Stimulated activated CD8-positive, alpha-beta memory T cell treated with anti-CD3 and anti-CD28 coated beads, Interleukin-7, amount 100 ng/mL, for 24 hours (primary cell): ENCODE measurements at places on chromosomes 6 and 20.

GRCh38 chr20:12554426-12554825 lies 454.3 kb upstream of the SPTLC3 start:
- DNase-seq, result no peak

DNA sequence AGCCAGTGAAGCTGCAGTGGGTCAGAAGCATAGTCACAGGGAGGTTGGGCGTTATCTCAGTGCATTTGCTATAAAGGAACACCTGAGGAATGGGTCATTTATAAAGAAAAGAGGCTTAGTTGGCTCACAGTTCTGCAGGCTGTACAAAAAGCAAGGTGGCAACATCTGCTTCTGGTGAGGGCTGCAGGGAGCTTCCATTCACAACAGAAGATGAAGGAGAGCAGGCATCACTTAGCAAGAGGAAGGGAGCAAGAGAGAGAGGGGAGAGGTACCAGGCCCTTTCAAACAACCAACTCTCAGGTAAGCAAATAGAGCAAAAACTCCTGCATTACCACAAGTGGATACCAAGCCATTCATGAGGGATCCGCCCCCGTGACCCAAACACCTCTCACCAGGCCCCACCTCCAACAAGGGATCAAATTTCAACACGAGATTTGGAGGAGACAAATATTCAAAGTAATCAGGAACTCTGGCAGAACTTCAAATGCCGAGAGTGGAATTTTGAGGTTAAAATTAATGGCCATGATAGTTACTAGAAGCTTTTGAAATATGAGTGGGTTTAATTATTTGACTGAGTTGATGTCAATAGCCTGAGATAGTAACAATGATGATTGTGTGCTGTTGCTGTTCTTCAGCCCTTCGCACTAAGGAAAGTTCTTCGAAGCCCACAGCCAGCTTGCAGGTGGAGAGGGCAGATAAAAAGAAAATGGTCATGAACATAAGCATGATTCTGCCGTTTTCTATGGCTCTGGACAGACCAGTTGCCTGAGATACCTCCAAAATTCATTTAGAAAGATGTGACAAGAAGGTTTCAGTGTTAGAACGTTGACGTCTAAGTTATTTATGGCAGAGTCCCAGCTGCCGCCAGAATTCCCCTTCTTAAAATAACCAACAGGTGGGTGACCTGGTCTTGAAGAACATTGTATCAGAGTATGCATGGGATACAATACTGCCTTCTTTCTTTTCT lies 55.3 kb upstream of the ADTRP start:
- DNase-seq, result no peak

DNA sequence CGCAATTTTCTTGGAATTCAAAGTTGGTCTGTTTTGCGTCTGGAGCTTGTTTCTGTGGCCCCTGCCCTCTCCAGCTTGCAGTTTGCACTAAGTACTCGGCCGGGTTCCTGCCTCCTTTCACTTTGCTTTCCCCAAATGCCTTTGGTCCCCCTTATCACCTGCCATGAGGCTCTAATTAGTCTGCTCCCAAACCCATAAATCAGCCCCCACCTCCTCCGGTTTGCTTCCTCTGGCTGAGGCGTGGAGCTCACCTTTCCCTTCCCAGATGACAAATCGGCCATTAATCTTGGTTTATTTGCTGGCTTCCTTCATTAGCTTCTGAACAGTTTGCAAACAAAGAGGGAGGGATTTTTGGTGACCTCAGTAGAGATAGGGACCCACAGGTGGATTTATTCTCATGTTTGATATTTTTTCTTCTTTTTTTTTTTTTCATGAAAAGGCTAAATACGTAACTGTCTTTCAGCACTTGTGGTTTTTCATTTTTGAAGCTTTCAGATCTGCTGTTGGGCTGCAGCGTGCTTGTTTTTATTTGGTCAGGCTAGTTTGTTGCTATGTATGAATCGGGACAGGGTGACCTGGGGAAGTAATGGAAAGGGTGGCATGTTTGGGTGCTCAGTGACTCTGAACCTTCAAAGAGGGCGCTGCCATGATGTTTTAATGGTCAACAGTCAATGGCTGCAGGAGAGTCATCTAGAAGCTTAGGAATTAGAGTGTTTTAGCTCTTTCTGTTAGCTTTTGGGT lies 121.7 kb upstream of the JAG1 start:
- DNase-seq, result no peak

DNA sequence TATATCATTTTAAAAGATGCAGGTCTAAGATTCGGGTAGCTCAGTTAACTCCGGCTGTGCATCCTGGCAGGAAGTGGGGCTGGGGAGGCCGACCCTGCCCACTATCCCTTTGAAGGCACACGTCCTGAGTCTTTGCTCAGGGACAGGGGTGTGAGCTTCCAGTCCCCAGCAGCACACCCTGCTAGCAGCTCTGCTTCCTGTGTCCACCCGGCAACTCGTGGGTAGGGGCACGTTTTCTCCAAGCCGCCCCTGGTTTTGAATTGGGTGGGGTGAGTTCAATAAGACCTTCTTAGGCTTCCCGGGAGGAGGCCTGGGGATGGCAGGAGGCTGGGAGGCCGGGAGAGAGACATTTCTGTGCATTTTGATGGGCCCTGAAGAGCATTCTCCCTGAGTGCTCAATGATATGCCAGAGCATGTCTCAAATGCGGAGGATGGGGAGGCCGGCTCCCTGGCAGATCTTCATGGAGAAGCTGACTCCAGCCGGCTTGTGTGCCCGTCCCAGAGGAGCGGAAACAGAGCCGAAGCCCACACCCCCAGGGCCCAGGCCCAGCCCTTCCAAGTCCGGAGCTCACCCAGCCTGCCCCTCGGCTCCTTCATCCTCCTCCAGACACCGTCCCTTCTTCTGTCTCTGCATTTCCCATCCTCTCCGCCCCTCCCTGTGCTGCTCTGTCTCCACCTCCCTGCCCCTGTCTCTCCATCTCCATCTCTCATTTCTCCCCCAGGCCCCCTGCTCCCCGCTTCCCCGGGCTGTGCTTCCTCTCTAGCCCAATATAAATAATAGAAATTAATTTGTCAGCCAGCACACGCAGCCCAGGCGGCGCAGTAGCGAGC lies 36.3 kb upstream of the ZFAND3 start:
- no peak for DNase-seq

GRCh38 chr6:14841901-14842421 lies 403.9 kb upstream of the JARID2 start:
- no peak for DNase-seq

DNA sequence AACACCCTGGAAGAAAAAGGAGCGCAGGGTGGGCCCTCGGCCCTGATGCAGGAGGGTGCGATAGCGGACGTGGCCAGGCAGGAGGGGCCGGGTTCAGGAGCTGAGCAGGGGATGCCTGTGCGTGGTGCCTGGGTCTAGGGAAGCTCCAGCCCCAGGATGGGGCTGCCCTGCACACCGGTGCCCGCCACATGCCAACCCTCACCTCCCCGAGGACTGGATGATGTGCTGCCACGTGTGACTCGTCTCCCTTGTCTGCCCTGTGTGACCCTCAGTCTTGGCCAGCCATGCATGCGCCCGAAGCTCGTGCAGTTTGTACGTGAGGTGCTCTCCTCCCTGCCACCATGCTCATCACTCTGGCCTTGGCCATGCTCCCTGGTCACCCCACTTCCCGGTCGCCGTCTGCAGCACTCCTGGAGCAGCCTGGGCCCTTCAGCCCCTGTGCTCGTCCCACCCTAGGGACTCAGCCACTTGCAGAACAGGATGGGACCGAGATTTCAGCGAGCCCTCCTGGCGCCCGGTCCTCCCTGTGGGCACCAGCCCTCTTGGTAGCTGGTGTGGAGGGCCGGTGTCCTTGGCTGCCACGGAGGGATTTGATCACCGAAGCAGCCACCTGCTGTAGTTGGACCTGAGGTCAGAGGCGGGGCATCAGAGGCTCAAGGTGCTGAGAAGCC lies 4.3 kb upstream of the COL20A1 start:
- DNase-seq, result no peak

GRCh38 chr6:163181666-163182180 lies 232.8 kb upstream of the QKI start:
- DNase-seq, result no peak

GRCh38 chr6:70385901-70386300 lies 27.4 kb upstream of the FAM135A start:
- no peak for DNase-seq

DNA sequence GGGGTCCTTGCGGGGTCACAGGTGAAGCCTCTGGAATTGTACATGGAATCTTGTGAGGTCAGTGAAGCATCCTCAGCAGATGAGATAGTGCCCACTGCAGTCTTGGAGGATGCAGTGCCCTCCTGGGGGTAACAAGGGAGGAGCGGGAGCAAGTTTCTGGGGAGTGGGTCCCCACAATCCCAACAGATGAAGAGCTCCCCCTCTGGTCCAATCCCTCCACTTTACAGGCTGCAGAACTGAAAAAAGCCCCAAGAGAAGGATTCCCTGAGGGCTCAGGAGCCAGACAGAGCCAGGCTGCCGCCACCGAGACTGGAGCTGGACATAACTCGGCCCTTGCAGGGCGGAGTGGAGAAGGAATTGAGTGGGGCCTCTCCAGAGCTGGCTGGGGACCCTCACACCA lies 52.4 kb downstream of the TTI1 start:
- no peak for DNase-seq
